ENCODE measurements at places on chromosomes 4 and X.

DNA sequence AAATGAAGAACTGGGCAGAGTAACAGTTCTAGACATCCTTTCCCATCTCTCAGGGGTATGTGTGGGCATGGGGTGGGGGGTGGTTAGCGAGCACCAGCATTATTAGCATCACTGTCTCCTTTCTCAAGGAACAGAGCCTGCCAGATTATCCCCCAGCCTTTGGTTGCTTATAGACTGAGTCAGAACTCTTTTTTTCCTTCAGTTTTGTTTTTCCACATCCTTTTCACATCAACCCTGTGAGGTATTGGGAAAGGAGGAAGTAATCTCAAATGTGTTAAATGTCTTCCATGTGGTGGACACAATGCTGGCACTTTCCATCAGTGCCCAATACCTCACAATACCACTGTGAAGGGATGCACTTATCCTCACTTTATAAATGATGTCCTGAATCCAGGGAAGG is 3.1 kb upstream of the FGF16 start:
- no peak for DNase-seq

GRCh38 chrX:16511796-16512776 is 137.9 kb upstream of the S100G start:
- no peak for DNase-seq

DNA sequence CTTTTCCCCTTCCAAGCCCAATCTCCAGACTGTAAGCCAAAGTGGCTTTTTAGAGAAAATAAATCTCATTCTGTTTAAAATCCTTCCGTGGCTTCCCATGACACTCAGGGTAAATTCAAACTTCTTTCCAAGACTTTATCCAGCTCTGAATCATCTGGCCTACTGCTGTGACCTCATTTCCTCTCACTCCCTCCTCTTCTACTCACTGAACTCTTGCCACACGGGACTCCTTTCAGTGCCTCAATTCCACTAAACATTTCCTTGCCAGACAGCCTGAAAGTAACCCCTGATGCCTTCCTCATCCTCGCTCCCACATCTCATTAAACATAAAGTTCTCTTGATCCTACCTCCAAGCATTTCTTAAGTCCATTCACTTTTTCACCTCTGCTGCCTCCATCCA is 27.8 kb upstream of the RNF128 start:
- no peak for DNase-seq

GRCh38 chr4:69490271-69490670 is 5.4 kb downstream of the UGT2B4 start:
- DNase-seq, result no peak

- no peak for DNase-seq
Measured at GRCh38 chr4:124184792-124185191, 527.7 kb downstream of the ANKRD50 start.

- no peak for DNase-seq
Measured at GRCh38 chrX:26262121-26262523, 46.2 kb downstream of the MAGEB5 start.

DNA sequence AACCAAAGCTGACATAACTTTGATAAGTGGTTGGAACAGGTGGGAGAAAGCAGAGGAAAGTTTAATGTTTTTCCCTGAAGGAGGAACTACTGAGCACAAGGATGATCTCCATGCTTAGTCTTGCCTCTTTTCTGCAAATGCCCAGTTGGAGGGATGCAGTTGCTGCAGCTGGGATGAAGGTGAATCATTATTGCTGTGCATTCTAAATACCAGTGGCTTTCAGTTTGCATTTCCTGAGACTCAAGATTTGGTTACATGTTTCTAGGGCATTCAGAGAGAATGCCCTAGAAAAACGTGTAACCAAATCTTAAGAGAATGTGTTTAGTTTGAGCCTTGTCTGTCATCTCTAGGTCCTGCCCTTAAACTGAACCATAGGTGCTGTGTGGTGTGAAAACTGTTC is 42.2 kb downstream of the METTL14 start:
- no peak for DNase-seq

DNA sequence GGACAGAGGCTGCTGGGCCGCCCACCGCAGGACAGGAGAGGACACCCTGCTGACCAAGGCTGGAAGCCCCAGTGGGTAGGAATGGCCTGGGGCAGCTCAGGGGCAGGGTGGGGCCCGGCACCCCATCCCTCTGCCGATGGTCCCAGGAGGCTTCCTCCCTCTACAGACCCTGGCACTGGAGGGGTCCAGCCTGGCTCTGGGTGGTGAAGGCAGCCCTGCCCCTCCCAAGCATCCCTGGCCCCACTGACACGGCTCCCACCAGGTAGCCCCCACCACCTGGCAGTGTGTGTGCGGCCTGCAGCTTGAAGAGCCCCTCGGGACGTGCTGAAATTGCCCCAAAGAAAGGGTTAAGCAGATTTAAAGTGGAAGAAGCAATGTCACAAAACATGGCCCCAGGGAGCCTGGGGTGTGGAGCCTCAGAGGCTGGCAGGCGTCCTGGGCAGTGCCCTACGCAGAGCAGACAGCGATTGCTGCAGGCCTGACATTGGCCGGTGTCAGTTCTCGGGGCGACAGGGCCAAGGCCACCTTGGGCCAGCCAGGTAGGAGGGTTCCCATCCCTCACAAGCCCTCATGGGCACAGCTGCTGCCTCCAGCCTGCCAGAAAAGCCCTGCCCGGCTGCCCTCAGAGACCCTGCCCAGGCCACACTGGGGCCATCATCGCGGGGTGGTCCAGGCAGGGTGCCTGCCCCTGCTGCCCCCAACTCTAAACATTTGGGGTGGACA is 80.5 kb downstream of the FAM53A start:
- DNase-seq, result no peak

DNA sequence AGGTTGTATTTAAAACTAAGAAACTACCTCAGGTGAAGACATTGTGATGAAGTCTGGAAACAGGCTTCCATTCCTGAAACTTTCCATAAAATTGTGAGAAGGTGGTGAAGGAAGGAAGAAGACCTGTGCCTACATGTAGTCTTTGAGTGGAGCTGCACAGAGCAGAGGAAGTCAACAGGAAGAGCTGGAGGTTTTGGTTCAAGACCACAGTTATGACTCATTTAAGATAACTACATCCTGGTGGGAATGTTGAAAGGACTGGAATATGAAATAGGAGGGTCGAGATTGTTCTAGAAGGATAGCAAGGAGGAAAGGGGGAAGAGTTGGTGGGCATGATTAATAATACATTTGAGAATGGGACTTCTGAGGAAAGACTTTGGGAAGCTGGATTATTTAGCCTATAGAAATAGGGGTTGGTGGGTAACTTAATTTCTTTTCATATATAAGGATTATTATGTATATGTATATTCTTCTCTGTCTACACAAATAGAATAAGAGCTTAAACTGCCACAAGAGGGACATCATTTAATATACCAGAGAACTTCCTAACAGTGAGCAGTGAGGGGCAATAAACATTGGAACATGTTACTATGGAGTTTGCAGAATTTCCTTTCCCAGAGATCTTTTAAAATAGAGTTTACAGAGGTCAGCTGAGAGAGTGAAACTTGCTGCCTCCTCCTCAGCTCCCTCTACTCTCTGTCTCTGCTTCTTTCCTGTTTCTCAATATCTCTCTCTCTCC is 23.5 kb downstream of the AWAT2 start:
- DNase-seq, result no peak

DNA sequence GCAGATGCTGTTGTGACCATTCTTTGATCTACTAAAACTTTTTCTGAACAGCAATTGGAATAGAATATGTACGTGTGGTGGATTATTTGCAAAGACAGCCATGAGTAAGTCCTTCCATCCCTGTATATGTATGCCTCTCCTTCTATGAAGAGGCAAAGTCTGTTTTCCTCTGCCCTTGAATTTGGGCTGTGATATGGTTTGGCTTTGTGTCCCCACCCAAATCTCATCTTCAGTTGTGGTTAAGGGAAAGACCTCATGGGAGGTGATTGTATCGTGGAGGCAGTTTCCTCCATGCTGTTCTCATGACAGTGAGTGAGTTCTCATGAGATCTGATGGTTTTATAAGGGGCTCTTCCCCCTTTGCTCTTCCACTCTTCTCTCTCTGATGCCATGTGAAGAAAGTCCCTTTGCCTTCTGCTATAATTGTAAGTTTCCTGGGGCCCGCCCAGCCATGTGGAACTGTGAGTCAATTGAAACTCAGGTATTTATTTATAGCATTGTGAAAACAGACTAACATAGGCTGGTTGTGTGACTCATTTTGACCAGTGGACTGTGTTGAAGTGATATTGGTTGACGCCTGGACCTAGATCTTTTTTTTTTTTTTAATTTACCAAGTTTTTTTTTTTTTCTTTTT is 108.3 kb upstream of the CAMK2D start:
- no peak for DNase-seq

DNA sequence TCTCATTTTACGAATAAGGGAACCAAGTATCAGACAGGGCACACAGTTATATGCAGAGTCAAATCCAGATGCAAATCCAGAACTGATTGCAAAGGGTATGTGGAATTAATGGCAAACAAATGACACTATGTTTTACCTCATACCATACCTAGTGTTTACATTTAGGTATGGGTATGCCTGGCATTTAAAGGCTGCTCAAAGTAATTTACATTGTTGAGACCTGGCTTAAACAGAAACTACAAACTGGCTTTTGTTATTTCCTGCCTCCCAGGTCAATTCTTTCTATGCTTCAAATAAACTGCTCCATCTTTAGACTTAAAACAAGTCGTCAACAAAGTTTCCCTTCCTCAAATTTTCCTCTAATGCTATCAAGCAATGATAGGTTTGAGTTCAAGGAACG is 33.7 kb downstream of the ANKRD17 start:
- no peak for DNase-seq

DNA sequence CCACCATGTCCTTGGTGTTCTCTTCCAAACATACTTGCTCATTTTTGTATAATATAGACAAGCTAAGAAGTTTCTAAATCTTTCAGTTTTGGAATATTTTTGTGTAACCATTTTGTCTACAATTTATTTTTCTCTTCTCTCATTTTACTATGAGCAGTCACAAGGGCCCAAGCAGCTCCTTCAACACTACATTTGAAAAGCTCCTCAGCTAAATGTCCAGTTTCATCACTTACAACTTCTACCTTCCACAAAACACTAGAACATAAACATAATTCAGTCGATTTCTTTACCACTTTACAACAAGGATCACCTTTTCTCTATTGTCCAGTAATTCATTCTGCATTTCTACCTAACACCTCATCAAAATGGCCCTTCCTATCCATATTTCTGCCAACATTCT is 554.4 kb downstream of the RAB28 start:
- no peak for DNase-seq

DNA sequence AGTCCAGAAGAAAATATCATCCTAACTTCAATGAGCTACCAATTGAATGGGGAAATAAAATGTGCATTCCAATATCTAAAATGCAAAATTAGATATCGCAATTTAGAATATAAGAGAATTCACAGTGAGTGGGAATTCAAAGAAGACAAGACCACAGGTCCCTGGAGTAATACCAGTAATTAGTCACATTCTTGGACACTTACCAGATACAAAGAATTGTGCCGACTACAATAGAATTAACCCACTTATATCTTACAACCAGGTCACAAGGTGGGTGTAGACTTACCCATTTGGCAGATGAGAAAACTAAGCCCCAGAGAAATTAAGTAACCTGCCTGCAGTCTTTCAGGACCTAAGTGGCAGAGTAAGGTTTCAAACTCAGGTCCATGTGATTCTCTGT is 84.3 kb upstream of the C1QTNF7 start:
- no peak for DNase-seq

- DNase-seq, result no peak
Measured at GRCh38 chr4:155249016-155249566, 40.7 kb downstream of the NPY2R start.

DNA sequence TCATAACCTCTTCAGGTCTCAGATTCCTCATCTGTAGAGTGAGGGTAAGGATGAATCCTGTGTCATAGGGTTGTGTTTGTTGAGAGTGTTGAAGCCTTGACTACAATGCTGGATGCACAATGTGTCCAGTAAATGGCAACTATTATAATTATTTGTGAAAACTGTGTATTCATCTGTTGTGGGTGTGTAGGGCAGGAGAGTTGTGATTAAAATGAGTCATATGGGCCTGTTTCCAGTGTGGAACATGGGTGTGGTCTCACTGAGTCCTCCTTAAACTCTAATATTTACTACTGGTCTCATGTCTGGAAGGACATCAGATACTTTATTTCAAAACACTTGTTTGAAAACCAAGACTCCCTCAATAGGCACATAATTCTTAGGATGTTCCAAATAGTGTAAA is 208.5 kb upstream of the CASK start:
- no peak for DNase-seq

DNA sequence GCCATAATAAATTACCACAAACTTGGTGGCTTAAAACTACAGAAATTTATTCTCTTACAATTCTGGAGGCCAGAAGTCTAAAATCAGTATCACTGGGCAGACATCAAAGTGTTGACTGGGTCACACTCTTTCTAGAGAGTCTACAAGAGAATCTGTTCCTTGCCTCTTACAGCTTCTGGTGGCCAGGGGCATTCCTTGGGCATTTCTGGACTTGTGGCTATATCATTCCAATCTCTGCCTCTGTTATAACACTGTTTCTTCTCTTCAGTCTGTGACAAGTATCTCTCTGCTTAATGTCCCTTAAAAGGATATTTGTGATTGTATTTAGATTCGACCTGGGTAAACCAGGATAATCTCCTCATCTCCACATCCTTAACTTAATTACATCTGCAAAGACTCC is 207.3 kb upstream of the DCAF8L1 start:
- DNase-seq, result no peak

- no peak for DNase-seq
Measured at GRCh38 chr4:34932591-34932990, 1311.7 kb downstream of the ARAP2 start.

DNA sequence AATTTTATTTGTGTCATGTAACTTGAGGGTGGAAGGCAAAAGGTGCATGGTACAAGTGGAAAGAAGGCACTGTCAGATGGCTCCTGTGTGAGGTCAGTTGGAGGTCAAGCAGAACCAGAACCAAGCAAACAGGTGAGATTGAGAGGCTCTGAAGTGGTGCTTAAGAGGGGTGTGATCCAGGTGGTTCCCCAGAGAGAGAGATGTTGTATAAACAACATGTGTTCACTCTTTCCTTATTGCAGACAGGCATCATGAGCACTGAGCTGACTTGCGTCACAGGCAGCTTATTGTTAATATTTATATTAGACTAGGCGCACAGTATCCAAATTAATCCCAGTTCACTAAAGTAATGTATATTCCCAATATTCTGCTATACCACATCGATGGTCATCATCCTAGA is 56.8 kb downstream of the CXCL13 start:
- DNase-seq, result no peak

DNA sequence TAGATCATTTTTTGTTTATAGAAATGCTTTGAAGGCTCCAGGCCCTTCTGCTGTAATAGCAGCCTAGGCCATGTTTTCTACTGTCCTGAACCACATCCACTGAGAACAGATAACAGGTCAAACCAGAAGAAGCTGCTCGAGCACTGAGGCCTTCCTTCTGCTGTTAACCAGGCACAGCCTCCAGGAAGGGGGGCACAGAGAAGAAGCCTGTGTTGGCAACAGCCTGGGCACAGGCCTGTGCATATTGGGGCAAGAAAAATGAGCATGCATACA is 37.4 kb upstream of the PDK3 start:
- no peak for DNase-seq

DNA sequence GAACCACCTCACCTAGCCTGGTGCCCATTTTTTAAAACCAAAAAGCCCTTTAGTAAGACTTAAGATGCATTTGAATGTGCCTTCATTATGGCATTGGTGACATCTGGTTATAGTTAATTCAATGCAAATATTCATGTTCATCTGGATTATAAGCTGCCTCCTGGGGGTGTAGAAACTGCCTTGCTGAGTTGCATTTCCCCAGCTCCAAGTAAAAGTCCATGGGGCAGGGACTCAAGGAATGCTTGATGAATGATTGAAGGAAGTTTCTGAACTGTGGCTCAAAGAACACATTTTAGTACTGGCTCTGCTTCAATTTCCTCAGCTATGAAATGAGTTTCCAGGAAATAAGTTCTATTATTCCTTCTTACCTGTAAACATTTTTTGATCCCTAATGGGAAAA is 18.5 kb upstream of the RBM47 start:
- DNase-seq, result no peak
